IMR-90 (cell line): ENCODE measurements at places on chromosomes 4 and X. TPM values are rescaled to one million over a fixed set of nuclear protein-coding genes. Genes with fewer than 3 reads are reported as not detected.

GRCh38 chr4:132792310-132792709 lies 356.8 kb upstream of the PCDH10 start:
- DNase-seq = no peak

GRCh38 chr4:23857367-23857959 lies 32.4 kb downstream of the PPARGC1A start:
- DNase-seq = peak; percentile 47

GRCh38 chr4:85929961-85930665 lies 429.7 kb downstream of the MAPK10 start:
- no peak for DNase-seq

- peak; percentile 96 for DNase-seq
Observed at GRCh38 chrX:24902806-24903205, 113.0 kb downstream of the ARX start.

- peak; percentile 84 for DNase-seq
Observed at GRCh38 chr4:81353861-81354260, 117.8 kb downstream of the RASGEF1B start.

GRCh38 chr4:71235311-71236201 lies 103.3 kb upstream of the SLC4A4 start:
- no peak for DNase-seq

DNA sequence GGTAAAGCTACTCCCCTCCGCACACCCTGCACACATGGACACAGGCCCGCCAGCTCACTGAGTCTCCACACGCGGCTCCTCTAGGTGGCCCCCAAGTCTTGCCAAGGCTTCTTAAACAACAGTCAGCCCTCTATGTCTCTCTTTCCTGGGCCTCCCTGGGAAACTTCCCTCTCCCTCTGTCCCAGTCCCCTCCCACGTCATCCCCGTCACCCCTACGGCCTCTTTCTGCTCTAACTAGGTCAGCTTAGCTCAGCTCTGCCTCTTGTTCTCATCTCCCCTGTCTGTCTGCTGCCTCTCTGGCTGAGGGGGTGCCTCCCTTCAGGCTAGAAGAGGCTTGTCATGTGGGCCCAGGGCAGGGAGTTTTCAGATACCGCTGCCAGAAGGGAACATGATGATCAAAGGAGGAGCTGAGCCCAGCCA lies 38.8 kb downstream of the SEPTIN6 start:
- peak; percentile 54 for DNase-seq

- DNase-seq = no peak
Observed at GRCh38 chr4:109014593-109015412, 251.9 kb upstream of the ETNPPL start.

Gene FRAS1
- total RNA-seq = under 0.01 TPM in 2 replicates

Gene NOX1
- not detected in 2 replicates for total RNA-seq
